Activated CD4-positive, CD25-positive, alpha-beta regulatory T cell (primary cell): ENCODE measurements at places on chromosomes 16 and 17.
A peak's percentile ranks its signal among the peaks of the same experiment; 100 is the strongest.

DNA sequence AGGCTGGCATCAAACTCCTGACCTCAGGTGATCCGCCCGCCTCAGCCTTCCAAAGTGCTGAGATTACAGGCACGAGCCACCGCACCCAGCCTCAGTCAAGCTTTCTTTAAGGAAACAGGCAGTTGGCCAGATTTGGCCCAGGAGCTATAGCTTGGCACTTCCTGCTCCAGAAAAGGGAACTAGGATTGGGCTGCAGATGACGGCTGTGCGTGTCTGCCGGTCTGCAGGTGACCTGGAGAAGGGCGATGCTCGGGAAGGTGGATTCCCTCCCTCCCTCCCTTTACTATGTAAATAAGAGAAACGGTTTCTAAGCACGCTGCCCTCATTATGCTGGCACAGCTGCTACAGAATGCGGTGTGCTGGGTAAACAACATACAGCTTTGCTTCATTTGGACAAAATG lies 215.9 kb downstream of the RPTOR start:
- no peak for DNase-seq

DNA sequence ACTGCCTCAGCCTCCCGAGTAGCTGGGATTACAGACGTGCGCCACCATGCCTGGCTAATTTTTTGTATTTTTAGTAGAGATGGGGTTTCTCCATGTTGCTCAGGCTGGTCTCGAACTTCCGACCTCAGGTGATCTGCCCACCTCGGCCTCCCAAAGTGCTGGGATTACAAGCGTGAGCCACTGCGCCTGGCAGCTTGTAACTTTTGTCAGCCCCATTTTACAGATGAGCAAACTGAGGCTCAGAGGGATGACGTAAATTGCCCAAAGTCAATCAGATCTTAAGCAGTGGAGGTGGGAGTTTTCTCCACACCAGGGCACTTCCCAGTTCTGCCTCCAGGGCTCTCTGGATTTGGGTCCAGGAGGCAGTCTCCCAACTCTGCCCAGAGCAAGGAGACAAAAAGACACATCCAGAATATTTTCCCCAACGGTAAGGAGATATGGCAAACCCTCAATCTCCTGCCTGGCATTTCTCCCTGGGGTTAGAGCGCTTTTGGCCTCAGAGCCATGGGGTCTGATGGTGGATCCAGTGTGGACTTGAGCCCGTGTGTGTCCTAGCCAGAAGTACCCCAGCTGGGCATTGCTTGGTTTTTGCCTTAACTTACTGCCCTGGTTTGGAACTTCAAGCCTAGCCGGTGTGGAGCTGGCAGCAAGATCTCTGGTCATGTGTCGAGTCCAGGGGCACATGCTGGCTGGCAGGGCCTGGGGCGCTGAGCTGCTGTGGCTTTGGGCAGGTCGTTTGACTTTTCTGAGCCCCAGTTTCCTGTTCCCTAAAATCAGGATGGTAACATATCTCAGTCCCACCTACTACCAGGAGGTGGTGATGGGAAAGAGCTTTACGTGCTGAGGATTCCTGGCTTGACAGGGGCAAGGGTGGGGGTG lies 3.4 kb downstream of the ADAM11 start:
- no peak for DNase-seq

DNA sequence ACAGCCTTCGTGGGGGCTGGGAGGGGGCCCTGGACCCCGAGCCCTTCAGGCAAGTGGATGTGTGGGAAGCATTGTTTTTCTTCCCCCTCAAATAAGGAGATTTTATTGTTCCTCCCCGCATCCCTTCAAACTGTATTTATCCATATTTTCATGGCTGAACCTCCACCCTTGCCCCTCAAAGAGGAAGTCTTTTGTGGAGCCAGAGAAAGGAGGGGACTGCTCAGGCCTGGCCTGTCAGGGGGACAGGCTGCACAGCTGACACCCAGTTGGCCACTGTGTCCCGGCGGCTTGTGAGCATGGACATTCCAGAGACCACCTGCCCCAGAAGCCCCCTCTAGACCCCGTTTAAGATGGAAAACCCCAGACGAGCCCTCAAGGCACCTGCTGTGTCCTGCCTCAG lies 15.9 kb downstream of the HEXIM2 start:
- DNase-seq = no peak

GRCh38 chr17:72604518-72604917 lies 483.7 kb downstream of the SOX9 start:
- DNase-seq = no peak

DNA sequence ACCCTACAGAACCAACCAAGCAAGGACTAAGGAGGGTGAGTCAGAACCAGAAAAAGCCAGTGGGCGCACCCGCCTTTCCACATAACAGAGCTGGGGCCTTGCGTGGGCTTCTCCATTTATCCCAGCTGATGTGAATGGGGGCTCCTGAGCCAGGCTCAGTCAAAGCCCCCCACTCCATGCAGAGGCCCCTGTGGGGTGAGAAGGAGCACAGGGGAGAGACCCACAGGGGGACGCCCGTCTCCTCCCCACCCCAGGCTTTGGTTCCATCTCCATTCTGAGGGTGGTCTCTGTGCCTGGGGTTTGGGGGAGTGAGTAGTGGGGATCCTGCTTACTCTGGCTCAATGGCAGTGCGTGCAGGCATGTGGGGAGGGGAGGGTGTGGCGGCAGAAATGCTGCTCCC lies 210.1 kb upstream of the TNRC6C start:
- DNase-seq = no peak

DNA sequence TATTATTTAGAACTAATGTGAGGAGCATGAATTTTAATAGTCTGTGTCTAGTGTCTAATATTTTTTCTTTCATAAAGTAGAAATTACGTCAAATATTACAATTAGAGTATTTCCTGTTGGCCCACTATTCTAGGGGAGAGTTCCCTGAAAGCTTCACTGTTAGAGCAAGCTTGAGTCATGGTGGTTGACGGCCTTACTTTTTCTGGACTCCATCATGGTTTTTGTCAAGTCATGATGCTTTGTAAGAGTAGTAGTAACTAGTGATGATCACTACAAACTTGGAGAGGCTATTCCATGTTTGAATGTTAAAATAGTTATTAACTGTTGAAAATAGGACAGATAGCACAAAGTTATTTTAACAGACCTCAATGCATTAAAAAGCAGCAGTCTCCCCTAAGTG lies 1.7 kb downstream of the PSMD11 start:
- DNase-seq = no peak

GRCh38 chr16:381789-382717 lies at the start of gene PGAP6:
Gene PGAP6 (minus strand): TSS chr16:381978. CDS start chr16:381821, 157 bp downstream.
- peak; percentile 69 for DNase-seq

GRCh38 chr17:42975265-42975664 lies 4.6 kb downstream of the PTGES3L start:
- no peak for DNase-seq

GRCh38 chr17:78128551-78129350 lies at the start of gene TMC6:
Gene TMC6 (minus strand): TSS chr17:78128755. CDS start chr17:78126832, 1,923 bp downstream.
- peak; percentile 41 for DNase-seq

DNA sequence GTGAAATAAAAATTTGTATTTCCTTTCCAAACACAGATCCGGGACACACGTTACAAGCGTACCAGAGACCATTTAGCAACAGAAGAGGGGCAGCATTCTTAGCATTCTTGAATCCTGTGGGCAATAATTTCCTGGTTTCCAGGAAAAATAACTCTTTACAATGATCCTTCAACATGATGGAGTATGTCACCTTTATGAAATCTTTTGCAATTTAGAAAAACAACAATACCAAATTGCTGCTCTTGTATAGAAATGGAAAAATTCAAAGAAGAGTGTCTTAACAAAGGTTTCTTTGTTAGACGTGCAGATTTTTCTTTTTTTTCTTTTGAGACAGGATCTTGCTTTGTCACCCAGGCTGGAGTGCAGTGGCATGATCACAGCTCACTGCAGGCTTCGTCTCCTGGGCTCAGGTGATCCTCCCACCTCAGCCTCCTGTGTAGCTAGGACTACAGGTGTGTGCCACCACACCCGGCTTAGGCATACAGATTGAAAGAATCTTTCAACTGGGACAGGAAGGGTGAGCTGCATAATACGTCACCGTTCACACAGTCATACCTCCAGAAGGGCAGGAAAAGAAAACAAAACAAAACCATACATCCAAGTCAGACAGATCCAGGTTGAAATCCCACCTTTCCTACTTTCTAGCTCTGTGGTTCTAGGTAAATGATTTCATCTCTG lies 10.8 kb upstream of the GCSH start:
- no peak for DNase-seq

GRCh38 chr17:37465069-37465616 lies 24.5 kb upstream of the DUSP14 start:
- no peak for DNase-seq

GRCh38 chr16:81273223-81273950 lies 34.9 kb downstream of the BCO1 start:
- no peak for DNase-seq

DNA sequence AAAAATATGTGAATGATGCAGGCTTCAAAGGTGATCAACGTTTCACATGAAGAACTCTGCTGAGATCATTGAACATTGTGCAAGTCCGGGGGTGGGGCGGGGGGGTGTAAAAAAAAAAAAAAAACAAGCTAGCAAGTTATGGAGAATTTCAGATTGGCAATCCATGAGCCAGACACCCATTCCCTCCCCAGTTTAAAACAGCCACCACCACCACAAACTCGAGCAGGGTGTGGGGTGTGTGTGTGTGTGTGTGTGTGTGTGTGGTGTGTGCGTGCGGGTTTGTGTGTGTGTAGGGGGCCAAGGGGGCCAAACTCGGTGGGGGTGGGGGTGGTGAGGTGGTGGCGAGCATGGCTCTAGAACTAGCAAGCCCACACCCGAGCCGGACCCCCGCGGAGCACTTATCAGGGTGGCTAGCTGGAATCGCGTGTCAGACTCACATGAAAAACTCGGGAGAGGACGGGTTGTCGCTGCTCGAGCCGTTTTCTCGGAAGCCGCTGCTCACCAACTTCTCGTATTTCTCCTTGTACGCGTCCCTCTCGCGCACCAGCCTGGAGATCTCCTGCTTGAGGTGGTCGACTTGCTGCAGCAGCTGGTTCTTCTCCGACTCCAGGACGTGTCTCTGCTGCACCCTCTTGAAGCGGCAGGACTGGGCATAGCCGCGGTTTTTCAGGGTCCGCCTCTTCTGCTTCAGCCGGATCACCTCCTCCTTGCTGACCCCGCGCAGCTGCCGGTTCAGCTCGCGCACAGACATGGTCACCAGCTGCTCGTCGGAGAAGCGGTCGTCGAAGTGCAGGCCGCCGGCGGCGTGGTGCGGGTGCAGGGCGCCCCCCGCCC lies 2.0 kb downstream of the MAF start:
- peak; percentile 18 for DNase-seq

DNA sequence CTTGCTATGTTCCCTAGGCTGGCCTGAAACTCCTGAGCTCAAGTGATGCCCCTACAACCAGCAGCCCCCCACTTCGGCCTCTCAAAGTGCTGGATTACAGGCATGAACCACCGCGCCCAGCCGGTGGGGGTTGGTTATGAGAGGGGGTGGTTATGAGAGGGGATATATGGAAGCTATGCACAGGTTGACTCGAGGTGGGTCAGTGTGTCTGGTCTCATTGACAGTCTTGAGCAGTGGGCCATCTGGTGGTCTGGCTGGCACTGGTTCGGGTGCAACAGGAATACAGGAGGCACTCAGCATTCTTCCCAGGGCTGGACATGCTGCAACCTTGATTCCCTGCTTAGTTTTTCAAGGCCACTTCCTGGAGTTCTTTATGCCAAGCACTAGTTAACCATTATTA lies 5.6 kb upstream of the STX1B start:
- no peak for DNase-seq

- DNase-seq = no peak
Measured at GRCh38 chr16:50244140-50244503, 22.2 kb upstream of the ADCY7 start.

GRCh38 chr16:23258919-23259237 lies 43.2 kb upstream of the SCNN1B start:
- no peak for DNase-seq

- no peak for DNase-seq
Measured at GRCh38 chr16:2180461-2180860, 15.9 kb downstream of the CASKIN1 start.

DNA sequence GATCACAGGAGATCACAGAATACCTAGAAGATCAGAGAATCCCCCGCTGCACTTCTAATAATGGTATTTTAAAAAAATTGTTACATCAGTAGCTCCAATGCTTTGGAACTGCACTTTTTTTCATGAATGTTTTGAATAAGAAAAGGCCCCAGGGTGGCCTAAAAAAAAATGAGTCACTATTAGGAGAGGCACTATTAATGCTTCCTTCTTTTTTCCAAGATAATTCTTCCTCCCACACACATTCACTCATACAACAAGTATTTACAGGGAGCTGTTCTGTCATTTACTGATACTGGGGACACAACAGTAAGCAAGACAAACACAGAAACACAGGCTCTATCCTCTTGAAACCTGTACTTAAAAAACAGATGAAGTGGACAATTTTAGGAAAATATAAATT lies 675 bp upstream of the PDZD9 start:
- no peak for DNase-seq

- no peak for DNase-seq
Measured at GRCh38 chr17:6066183-6066948, 3.8 kb upstream of the WSCD1 start.

DNA sequence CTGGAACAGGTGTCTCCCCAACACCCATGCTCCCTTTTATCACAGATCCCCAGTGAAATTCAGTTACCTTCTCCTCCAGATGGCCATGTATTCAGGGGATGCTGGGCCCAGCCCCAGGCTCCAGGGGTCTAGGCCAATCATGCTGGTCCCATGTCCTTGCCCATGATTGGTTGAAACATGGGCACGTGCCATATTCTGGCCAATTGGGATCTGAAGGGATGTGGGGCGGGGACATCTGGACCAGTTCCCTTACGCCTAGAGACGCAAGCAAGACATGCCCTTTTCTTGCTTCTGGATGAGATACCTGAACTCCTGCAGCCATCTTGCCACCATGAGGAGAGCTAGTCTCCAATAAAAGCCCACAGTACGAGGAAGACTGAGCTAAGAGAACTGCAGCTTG lies 31.0 kb upstream of the ST6GALNAC1 start:
- DNase-seq = no peak

GRCh38 chr17:75406222-75406615 lies 741 bp upstream of the GRB2 start:
- no peak for DNase-seq

GRCh38 chr17:74690409-74690825 lies 22.3 kb downstream of the CD300LF start:
- DNase-seq = no peak

- DNase-seq = no peak
Measured at GRCh38 chr16:50010212-50010611, 14.8 kb upstream of the CNEP1R1 start.

DNA sequence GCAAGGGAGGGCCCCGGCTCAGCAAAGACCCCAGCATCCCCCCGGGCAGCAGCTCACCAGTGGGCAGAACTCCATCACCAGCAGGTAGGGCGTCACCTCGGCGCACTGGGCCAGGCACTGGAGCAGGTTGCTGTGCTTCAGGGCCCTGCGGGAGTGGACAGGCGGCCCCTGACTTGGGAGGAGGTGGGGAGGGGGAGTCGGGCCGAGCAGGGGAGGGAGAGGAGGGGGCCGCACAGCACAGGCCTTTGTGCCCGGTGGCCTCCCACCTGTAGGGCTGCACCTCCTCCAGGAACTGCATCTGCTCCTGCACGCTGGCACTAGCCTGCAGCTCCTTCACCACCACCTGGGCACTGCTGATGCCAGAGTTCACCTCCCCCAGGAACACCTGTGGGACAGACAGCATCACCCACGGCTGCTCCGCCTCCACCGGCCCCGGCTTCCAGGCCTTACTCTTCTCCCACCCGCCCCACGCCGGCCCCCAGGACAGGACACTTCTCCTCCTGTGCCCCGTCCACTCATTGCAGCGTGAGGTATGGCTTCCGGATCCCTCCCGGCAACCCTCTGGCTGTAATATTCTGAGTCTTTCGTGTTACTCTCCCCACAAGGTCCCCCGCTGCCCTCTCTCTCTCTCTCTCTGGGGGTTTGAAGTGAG lies 37.7 kb upstream of the PVALEF start:
- DNase-seq = no peak

GRCh38 chr17:58326609-58327362 lies 1.8 kb downstream of the TSPOAP1 start:
- DNase-seq = no peak
